CD4-positive, alpha-beta T cell treated with Interleukin-15 for 4 hours (primary cell): ENCODE measurements at places on chromosomes 13 and 19.

- no peak for DNase-seq
These were observed 140.3 kb upstream of the GPC6 start for GRCh38 chr13:93086329-93086728.

DNA sequence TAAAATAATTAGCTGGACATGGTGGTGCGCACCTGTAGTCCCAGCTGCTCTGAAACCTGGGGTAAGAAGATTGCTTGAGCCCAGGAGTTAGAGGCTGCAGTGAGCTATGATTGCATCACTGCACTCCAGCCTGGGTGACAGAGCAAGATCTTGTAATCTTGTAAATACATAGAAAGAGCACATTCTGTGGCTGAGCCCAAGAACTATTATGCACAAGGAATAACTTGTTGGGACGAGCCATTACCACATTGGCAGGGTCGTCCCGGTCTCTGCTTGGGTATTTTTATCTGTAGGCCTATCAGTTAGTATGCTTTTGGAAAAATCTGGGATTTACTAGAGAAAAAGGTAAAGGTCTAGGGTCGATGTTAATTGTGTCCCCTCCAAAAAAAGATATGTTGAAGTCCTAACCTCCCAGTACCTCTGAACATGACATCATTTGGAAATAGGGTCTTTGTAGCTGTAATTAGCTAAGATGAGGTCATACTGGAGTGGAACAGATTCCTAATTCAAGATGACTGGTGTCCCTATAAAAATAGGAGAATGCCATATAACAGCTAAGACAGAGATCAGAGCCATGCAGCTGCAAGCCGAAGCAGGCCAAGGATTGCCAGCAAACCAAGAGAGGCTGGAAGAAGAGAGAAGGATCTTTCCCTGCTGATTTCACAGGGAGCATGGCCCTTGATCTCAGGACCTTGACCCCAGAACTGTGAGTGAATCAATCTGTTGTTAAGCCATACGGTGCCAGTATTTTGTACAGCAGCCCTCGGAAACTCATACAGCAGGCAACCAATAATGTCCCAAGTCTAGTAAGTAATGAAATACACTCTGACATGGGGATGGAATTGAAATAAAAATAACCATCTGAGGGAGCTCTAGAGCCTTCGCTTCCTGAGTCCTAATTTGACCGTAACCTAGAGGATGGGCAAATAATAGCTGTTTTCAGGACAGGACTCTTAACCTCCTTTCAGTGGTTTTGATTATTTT, 77.0 kb downstream of the TM9SF2 start:
- DNase-seq: no peak

DNA sequence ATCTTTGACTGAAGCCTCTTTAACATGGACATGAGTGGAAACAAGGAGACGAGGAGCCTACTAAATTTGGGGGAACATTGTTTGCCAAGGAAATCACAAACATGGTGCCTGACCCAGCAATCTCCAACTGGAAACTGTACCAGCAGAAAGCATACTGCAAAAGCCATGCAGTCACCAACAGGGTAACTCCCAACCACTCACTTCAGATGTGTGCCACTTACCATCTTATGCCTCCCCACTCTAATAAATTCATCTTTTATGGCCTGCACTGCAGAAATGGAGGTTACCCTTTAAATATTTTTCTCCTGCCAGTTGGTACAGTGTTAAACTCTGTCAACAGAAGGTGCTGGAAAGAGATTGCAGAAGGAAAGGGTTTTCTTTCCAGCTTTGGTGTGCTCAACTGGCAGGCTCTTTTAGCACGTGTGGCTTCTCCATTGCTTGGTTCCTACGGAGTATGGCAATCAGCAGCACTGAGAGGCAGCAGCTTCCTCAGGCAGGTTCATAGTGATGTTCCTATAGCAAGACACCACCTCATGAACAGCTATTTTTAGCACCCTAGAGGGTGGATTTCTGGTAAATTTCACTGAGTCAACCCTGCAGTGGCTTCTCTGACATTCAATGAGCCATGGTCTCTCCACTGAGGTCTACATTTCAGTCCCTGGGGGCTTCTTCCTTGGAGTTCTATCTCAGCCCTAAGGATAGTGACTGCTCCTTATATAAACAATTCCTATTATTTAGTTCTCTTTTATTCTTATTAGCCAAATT, 21.4 kb downstream of the MIR17HG start:
- DNase-seq: no peak

GRCh38 chr13:101429733-101430132, 13.4 kb upstream of the NALCN start:
- no peak for DNase-seq

DNA sequence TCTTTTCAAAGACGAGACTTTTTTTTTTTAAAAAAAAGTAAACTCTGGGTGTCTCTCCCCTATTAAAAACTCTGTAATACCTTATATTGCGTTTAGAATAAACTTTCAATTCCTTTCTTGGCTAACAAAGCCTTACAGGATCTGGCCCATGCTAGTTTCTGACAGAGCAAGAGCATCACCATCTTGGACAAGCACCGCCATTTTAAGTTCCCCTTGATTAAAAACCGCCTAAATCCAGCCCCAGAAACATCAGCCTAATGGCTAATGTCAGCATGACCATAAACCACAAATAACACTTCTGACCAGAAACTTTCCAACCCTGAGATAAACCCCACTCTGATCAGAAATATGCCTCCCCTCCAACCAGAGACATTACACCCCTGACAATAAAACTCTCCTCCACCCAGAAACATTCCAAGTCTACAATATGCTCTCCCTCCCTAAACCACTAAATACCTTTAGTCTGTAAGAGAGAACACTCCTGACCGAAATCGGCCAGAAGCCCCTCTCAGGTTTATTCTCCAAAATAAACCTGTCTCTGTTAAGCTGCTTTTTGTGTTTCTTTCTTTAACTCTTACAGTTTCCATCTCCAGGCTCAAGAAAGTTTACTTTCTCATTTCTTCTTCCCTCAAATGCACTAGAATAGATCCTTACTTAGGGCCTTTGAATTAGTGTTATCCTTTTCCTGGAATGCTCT, 1.6 kb upstream of the AKAP11 start:
- no peak for DNase-seq

DNA sequence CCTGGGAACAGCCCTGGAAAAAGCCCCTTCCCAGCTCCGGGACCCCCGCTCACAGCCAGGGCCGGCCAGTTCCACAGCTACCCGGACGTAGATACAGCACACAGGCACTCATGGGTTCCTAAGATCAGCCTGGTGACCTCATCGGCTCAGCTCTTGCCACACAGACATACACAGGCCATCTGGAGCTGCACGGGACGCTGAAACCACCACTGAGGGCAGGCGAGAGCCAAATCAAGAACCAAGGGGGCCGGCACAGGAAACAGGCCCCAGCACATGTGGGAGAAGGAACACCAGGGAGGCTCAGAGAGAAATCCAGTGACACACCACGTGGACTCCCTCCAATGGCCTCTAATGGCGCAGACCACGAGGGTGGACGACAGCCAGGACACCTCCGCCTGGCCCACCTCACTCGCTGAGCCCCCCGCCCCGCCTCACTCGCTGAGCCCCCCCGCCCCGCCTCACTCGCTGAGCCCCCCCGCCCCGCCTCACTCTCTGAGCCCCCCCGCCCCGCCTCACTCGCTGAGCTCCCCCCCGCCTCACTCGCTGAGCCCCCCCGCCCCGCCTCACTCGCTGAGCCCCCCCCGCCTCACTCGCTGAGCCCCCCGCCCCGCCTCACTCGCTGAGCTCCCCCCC, 69.7 kb upstream of the C13orf46 start:
- no peak for DNase-seq

GRCh38 chr13:40480915-40481516, 185.4 kb downstream of the FOXO1 start:
- DNase-seq: no peak

- DNase-seq: no peak
These were observed 33.7 kb downstream of the SIAH3 start for GRCh38 chr13:45817833-45818232.

GRCh38 chr19:46298479-46299003, 1.7 kb downstream of the HIF3A start:
- DNase-seq: no peak

- DNase-seq: no peak
These were observed 843 bp downstream of the ZNF610 start for GRCh38 chr19:52336791-52337381.

DNA sequence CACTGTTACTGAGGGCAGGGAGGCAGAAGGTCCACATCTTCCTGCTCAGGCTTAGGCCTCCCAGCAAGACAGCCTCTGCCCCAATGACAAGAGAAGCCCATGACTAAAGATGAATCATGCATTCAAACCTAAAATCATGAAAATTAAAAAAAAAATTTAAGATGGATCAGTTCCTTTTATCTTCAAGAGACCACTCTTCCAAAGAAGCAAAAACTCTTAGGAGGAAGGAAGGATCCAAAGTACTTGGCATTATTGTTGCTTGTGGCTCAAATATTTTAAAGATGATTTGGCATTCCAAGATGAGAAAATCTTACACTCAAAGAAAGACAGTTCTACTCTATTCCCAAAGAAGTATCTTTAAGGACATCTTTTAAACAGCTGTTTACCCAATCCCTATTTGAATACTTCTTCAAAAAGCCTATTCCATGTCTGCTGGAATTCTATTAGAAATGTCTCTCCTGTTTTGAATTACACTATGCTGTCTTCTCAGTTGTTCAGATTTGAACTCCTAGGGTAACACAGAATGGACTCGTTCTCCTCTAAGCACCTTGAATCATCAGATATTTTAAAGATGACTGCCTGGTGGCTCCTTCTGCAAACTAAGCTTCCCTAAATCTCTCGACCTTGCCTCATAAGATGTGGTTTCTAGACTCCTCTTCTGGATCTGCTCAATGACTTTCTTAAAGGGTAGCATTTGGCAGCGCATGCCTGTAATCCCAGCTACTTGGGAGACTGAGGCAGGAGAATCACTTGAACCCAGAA, 7.0 kb downstream of the SERP2 start:
- DNase-seq: no peak

GRCh38 chr13:59665732-59666131, 498.0 kb downstream of the DIAPH3 start:
- DNase-seq: no peak

- DNase-seq: no peak
These were observed 27.6 kb downstream of the SCEL start for GRCh38 chr13:77563111-77563510.

DNA sequence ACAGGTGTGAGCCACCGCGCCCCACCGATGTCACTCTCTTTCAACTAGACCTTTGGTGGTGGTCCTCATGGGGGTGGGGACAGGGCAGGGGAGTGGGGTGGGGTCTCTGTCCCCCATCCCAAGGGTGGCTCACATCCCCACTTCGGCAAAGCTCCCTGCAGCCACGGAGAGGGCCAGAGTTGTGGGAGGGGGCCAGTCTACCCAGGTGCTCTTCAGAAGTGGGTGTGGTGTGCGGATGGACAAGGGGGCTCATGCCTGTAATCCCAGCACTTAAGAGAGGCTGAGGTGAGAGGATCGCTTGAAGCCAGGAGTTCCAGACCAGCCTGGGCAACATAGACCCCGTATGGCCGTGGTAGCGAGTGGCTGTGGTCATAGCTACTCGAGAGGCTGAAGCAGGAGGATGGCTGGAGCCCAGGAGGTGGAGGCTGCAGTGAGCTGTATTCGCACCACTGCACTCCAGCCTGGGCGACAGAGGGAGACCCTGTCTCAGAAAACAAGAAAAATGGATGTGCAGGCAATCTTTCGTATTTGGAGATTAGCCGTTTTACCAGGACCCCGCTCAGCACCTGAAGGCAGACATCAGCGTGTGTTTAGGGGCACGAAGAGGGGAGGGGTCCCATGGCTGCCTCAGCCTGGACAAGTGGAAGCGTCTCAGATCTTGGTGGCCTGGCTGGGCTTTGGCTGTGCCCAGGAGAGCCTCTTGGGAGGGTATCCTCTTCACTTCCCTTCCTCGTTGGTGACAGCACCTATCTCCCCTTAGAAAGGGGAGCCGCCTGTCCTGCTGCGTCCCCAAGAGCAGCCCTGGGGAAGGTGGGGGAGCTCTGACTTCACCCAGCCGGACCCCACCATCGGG, 846 bp downstream of the TGFBR3L start:
- no peak for DNase-seq

DNA sequence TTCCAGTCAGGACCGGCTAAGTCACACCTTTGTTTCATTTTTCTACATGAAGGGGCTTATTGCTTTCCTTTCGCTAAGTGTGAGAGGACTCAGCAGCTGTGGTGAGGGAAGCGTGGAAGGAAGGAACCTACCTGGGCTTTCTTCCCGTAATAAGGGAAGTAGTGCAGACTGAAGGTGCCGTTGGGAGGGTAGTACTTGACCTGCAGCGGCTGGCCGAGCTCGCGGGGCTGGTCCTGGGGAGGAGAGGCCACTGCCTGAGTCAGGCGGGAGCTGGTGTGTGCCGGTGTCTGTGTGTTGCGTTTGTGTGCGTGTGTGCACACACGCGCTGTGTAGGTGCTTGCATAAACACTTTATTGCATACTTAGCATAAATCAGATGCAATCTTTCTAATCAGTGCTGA, 7.7 kb downstream of the ATP4B start:
- no peak for DNase-seq

GRCh38 chr13:99911069-99911964, 60.2 kb downstream of the ZIC5 start:
- DNase-seq: no peak

DNA sequence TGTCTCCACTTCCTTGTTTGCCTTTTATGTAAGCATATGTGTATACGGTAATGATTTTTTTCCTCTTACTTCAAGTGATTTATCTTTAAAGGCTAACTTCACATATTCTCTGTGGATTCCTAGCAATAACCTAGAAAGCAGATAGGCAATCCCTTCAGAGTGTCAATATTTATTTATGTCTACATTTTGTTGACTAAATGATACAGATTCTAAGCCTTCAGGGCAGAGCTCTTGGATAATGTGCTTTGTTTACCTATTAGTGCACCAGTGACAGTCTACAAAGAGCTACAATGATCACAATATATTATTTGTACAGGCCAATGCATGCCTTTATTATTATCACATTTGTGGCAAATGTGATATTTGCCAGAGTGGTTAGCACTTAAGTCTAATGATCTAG, 406.2 kb downstream of the EFNB2 start:
- no peak for DNase-seq

DNA sequence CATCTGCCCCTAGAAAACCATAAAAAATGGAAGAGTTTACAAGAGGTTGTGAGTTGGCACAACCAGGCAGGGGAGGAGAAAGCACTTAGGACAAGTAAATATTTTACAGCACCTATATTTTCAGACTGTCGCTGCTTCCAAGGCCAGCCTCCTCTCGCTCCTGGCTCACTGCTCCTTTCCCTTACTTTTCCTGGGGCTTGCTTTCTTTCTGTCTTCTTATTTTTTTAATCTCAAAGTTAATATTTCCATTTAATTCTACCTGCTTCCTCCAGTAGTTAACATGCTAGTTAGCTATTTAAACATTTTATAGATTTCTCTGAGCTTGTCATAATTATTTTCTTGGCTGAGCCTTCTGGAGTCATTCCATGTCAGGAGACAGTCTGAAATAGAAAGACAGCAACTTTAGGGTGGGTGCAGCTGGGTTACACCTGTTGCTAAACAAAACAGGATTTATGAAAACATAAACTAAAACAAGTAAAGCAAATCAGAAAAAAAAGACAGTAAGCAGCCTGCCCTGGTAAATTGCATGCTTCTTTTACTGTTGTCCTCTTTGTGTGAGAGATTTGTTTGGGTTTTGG, 330.1 kb downstream of the DLEU7 start:
- no peak for DNase-seq
